ENCODE measurements at places on chromosomes 1 and 21.

DNA sequence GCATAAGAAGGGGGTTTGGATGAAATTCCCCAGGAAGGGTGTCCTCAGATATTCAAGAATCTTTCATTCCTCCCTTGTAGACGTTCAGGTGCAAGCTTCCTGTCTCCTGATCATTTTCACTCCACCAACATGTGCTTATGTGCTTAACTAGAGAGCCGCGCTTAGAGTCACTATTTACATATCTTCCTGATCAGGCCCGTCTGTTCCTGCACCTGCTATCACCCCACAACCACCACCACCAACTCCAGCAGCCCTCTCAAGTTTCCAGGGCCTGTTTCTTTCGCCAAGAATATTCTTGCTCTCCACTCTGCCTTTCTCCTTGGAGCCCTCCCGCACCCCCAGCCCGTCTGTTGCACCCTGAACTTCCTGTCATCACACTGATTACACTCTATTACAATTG, 113.4 kb downstream of the SPSB1 start:
- DNase-seq = no peak

DNA sequence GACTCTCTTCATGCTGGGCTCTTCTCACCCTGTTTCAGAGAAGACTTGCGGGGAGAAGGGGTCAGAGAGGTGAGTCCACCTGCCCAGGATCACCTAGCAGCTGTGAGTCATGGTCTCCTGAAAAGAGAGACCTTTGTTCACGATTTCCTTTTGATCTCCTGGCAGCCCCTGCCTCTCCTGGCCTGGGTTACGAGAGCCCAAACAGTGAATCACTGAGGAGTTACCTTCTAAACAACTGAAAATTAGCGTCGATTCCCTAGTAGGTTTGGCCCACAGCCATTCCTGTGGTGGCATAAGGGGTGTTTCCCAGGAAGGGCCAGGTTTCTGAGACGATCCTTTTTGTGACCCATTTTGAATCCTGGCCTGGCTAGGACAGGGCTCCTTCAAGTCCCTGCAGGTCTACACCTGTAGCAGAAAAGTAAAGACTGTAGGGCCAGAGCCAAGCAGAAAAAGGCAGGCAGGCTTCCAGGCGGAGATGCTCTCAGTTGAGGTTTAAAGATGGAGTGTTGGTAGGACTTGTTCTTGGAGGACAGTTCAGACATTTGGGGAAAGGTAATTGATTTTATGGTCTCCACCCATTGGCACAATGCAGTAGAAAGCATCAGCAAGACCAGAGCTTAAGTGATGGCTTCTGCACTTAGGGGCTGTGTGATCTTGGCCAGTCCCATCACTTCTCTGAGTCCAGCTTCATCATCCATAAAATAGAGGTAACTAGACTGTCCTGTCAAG, 2.1 kb upstream of the PLA2G2E start:
- no peak for DNase-seq

- DNase-seq = no peak
These were observed 499.9 kb downstream of the NUF2 start for GRCh38 chr1:163821679-163822078.

GRCh38 chr1:236204039-236204438, 61.7 kb downstream of the GPR137B start:
- peak; percentile 49 for DNase-seq

DNA sequence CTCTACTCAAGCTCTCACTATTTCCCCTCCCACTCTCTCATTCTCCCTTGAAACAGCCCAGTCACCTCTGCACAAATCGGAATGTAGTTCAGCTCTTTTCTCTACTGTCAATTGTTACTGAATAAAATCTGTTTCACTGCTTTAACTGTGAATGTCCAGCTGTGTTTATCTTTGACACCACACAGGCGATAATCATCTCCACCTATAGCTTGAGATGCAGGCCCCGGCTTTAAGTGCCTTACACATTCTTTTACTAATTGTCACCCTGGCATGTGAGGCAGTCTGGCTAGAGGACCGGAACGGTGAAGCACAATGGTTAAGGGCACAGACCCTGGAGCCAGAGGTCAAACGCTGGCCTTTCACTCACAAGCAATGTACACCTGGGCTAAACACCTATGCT, 122.8 kb upstream of the C8B start:
- DNase-seq = no peak

DNA sequence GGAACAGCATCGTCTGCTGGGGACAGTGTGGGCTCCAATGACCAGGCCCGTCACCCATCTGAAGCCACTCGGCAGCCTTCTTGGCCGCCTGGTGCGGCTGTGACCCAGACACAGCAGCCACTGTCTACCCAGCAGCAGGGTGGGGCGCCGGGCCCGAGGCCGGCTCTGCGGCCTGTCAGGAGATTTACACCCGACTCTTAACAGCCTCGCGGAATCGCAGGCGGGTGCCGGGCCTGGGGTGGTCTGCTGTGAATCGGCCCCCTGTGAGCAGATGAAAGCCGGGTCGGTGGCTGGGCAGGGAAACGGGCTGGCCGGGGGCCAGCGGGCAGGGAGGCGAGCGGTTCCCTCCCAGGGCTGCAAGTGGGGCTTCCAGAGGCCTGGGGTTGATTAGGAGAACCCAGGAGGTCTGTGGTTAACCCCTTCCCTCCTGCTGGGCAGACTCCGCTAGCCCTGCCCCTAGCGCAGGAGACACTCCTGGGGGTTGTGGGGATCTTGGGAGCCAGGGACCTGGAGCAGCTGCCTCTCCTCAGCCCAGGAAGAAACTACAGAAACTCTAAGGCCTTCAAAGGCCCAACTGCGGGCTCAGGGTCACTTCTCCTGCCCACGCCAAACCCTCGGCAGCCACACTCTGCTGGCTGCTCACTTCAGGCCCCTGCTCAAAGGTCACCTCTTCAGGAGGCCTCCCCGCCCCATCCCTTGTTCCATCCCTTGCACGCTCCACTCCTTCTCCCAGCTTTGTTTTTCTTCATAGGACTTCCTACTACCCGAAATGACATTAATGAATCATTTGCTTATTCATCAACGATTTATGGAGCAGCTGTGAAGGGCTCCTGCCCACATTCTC, 15.6 kb downstream of the RUNX3 start:
- no peak for DNase-seq

- peak; percentile 93 for DNase-seq
These were observed 55.9 kb downstream of the NENF start for GRCh38 chr1:212488436-212489283.

- DNase-seq = no peak
These were observed 27.9 kb upstream of the ZNF496 start for GRCh38 chr1:247359559-247359958.

DNA sequence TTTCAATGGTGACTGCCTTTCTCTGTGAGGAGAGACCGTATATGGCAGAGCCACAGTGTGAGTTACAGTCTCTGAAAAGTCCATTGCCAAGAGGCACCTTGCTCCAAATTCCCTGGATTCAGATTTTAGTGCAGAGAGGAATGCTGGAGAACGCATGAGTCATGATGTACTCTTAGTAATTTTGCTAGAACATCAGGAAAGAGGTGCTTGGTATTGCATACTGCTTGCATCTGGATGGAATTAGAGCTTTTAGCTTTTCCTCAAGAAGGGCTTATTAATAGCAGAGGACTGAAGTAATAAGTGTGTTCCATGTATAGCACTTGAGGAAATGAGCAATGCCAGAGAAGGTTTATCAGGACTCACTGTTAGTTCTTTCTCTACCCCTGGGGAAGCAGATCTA, 40.5 kb upstream of the AKT3 start:
- no peak for DNase-seq

DNA sequence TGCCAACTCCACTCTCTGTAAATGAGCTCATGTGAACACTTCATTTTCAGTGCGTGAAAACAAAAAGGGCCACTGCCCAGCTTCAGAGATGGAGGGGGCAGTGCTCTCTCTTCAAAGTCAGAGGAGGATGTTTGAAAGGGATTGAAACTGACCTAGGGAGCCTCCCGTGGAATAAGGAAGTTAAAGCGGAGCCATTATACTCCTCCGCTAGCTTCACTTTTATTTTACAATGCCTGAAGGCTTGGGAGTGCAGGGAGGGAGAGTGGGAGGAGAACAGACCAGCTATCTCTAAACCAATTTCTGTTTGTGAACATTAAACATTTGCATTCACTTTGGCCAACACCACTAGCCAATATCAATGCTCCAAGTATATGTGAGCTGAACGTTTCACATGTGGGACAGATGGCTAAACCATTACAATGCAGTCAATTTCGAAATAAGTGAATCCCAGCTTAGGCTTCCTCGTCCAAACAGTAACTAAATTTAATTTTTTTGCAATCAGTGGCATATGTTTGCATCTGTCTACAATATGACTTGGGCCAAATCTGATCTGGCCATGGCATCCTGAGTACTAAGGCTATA, 126.9 kb downstream of the ESRRG start:
- no peak for DNase-seq

DNA sequence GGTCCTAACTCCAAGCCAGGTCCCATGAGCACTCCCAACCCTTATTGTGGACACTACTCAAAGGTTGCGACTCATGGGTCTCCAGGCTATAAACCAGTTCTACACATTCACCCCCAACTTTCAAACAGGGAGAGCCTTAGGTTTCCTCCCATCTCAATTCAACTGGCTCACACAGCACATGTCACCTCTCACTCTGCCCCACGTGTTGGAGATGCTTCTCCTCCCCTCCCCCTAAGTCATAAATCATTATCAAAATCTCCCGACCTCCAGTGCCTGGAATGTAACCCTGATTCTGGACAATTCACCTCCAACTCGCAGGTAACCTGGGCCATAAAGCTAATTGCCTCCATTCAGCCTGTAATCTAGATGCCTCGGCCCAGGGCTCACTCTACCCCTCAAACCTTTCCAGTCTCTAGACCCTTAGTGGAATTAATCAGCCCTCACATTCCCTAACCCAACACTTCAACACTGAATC, 595 bp downstream of the AK2 start:
- DNase-seq = peak; percentile 27

GRCh38 chr1:175385316-175385715, 192.7 kb upstream of the KIAA0040 start:
- DNase-seq = no peak

GRCh38 chr1:225942574-225942973, 1.6 kb upstream of the LEFTY2 start:
- no peak for DNase-seq

GRCh38 chr1:114558544-114558943, 22.9 kb downstream of the BCAS2 start:
- peak; percentile 49 for DNase-seq

DNA sequence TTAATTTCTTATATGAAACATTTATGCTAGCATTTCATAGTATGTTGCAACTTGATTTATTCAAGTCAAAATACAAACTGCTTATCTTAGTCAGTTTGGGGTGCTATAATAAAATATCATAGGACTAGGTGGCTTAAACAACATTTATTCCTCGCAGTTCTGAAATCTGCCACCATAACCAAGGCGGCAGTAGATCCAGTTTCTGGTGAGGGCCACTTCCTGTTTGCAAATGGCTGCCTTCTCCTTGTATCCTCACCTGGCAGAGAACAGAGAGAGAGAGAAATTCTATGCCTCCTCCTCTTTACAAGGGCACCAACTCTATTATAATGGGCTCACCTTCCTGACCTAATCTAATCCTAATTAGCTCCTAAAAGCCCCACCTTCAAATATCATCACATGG, 76.1 kb upstream of the RGS2 start:
- DNase-seq = peak; percentile 8

- no peak for DNase-seq
These were observed 46.2 kb downstream of the PGBD5 start for GRCh38 chr1:230379928-230380327.

- no peak for DNase-seq
These were observed 72.5 kb downstream of the OBSCN start for GRCh38 chr1:228280106-228280901.

GRCh38 chr1:31814631-31815306, 1.1 kb downstream of the SPOCD1 start:
- no peak for DNase-seq

GRCh38 chr1:22827666-22828483, 117.2 kb downstream of the EPHB2 start:
- DNase-seq = peak; percentile 47

- DNase-seq = no peak
These were observed 37.3 kb upstream of the SYT14 start for GRCh38 chr1:209900734-209901133.

- DNase-seq = no peak
These were observed 8.3 kb downstream of the ADAR start for GRCh38 chr1:154599658-154600057.

- no peak for DNase-seq
These were observed 8.7 kb downstream of the PGM1 start for GRCh38 chr1:63601912-63602311.

- no peak for DNase-seq
These were observed 88.2 kb downstream of the PAPPA2 start for GRCh38 chr1:176551146-176551545.

GRCh38 chr1:60888126-60888525, 194.2 kb upstream of the NFIA start:
- no peak for DNase-seq

DNA sequence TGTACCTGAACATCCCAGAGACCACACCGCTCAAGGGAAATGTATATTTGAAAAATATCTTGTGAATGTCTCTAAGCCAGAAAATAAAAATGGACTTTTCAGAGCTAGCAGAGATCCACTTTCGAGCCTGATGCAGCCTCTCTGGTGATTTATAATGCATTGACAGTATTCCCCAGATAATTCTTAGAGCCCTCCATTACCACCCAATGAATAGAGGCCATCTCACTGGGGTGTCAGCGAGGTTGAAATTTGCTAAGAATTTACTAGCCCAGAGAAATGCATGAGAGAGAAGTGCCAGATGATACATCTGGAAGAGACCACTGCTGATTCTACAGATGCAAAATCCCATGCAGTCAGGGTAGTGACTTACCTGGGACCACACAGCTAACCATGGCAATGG, 25.5 kb upstream of the NTPCR start:
- DNase-seq = no peak

- no peak for DNase-seq
These were observed 18.7 kb upstream of the PLA2G5 start for GRCh38 chr1:20051218-20051829.

GRCh38 chr1:107702946-107703571, 261.9 kb downstream of the VAV3 start:
- DNase-seq = no peak

DNA sequence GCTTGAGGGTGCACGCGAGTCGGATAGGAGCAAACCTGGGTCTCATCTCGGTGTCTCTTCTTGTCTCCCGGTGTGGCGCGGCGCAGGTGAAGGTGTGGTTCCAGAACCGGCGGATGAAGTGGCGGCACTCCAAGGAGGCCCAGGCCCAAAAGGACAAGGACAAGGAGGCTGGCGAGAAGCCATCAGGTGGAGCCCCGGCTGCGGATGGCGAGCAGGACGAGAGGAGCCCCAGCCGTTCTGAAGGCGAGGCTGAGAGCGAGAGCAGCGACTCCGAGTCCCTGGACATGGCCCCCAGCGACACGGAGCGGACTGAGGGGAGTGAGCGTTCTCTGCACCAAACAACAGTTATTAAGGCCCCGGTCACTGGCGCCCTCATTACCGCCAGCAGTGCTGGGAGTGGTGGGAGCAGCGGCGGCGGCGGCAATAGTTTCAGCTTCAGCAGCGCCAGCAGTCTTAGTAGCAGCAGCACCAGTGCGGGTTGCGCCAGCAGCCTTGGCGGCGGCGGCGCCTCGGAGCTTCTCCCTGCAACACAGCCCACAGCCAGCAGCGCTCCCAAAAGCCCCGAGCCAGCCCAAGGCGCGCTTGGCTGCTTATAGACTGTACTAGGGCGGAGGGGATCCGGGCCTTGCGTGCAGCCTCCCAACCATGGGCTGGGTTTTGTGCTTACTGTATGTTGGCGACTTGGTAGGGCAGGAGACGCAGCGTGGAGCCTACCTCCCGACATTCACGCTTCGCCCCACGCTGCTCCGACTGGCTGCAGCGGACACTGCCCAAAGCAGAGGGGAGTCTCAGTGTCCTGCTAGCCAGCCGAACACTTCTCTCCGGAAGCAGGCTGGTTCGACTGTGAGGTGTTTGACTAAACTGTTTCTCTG, 5.1 kb downstream of the HLX start:
- no peak for DNase-seq
